ENCODE measurements at places on chromosomes 13 and 19. TPM values are rescaled to one million over a fixed set of nuclear protein-coding genes. Genes with fewer than 3 reads are reported as not detected.

The IQCN gene
- 0.35 TPM for total RNA-seq

GRCh38 chr19:15294561-15294990 lies 37.8 kb downstream of the BRD4 start:
- H3K27ac ChIP-seq, result 0 out of 2 replicates have a peak overlapping the region, but pooled peaks have one; percentile 36
- H3K36me3 ChIP-seq, result no peaks in the 10 kb centered on the region
- peaks cover 87% of the 10 kb centered on the region for H3K4me1 ChIP-seq
- no peaks in the 10 kb centered on the region for H3K27me3 ChIP-seq

DNA sequence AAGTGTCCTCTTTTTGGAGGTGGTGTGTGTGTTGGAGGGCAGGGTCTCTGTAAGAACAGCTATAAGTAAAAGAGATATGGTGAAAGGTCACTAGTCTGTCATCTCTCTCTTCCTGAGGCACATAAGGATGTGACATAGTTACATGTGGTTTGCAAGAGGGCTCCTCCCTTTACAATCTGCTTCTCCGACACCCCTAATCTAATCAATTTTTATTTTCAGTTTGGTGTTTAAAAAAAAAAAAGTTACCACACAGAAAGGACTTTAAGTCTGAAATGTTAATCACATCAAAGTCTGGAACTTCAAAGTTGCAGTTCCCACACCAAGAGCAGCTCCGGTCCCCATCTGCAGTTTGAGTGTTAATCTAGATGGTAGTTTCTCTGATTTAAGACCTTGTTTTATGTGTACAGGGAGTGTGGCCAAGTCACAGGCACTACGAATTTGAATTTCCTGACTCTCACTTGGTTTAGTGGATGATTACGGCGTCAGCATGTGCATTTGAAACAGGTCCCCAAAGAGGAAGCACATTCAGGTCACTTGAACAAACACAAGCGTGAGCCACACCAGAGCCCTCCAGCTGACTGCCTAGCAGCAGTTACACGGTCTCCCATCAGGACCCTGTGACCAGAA lies 53.1 kb downstream of the FOXO1 start:
- peak overlapping the region; percentile 72 for H3K27ac ChIP-seq
- no peak overlapping the region for H3K4me3 ChIP-seq
- H3K4me1 ChIP-seq, result peaks cover 82% of the 10 kb centered on the region
- DNase-seq, result no peak

The CD37 gene
- total RNA-seq, result not detected

- no peak for DNase-seq
- no peak overlapping the region for H3K27ac ChIP-seq
- H3K4me1 ChIP-seq, result no peaks in the 10 kb centered on the region
- H3K36me3 ChIP-seq, result no peaks in the 10 kb centered on the region
These were observed 580.4 kb downstream of the UQCRFS1 start for GRCh38 chr19:28632371-28633080.

DNA sequence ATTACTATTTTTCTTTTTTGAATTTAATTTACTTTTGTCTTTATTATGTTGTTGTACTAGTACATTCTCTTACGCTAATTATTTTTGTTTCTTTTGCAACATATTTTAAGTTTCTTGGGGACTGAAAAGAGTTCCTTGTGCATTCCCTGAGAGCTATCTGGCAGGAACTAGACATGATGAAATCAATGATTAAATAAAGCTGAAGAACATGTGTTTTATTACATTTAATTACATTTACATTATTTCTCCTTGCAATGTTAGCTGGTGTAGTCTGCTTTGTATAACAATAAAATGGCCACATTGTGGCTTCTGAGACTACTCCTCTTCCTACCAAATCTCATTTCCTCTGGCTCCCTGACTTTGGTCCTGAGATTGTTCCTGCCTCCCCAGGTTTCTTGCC lies 244.9 kb downstream of the NDFIP2 start:
- H3K27me3 ChIP-seq, result no peaks in the 10 kb centered on the region
- no peak overlapping the region for H3K4me3 ChIP-seq
- H3K27ac ChIP-seq, result no peak overlapping the region
- H3K36me3 ChIP-seq, result no peaks in the 10 kb centered on the region
- no peaks in the 10 kb centered on the region for H3K4me1 ChIP-seq
- DNase-seq, result no peak

DNA sequence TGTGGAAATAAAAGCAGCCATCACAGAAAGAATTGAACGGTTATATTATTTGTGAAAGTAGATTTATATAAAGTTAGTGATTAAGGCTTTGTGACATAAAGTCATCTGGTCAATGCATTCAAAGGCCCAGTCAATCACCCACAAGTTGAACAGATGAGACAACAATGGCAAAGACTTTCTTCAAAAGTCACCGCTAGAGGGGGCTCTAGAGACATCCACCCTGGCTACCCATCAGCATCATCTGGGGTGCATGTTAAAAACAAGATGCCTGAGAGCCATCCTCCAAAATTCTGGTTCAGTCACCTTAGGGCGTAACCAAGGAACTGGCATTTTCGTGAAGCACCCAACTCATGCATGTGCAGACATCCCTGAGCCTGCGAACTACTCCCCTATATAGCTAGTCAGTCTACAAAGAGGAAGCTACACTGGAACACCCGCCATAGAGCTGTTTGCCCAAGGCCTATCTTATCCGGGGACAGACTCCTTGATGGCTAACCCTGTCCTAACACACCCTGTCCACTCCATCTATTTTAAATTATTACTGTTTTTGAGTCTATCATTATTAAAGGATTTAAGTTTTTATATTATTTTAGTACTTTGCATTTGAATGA lies 970.5 kb downstream of the UQCRFS1 start:
- no peaks in the 10 kb centered on the region for H3K27me3 ChIP-seq
- no peak overlapping the region for H3K4me3 ChIP-seq
- H3K27ac ChIP-seq, result no peak overlapping the region
- no peaks in the 10 kb centered on the region for H3K36me3 ChIP-seq
- H3K4me1 ChIP-seq, result 0 out of 2 replicates have a peak, but pooled peaks cover 4% of the 10 kb centered on the region
- peak; percentile 83 for DNase-seq

DNA sequence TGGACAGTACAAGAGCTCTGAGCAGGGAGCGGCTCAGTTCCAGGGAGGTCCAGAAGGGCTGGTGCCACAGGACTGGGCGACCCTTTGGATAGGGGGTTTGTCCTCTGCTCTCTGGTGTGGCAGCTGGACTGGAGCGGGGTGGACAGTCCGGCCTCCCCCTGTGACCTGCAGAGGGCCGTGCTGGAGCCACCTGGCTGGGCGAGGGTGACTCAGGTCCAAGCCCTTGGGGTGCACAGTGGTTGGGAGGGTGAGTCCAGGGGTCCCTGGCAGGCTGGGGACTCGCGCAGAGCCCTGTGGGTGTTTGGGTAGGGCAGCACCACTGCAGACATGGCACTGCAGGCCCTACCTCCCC lies 7.2 kb downstream of the SSBP4 start:
- no peak for DNase-seq
- H3K27ac ChIP-seq, result no peak overlapping the region
- H3K36me3 ChIP-seq, result no peaks in the 10 kb centered on the region
- H3K27me3 ChIP-seq, result peaks cover 3% of the 10 kb centered on the region
- no peak overlapping the region for H3K4me3 ChIP-seq
- peaks cover 30% of the 10 kb centered on the region for H3K4me1 ChIP-seq

The KRTDAP gene
- not detected for total RNA-seq

Data from GM23338 (cell line).